ENCODE measurements at places on chromosomes 12 and 14. TPM values are rescaled to one million over a fixed set of nuclear protein-coding genes. Genes with fewer than 3 reads are reported as not detected.

TSHR gene
- not detected for polyA plus RNA-seq

IFT81 gene
- 14.0 TPM for polyA plus RNA-seq

PLCZ1 gene
- not detected for polyA plus RNA-seq

COX8C gene
- polyA plus RNA-seq, result not detected

TMTC1 gene
- 6.1 TPM for polyA plus RNA-seq

TPH2 gene
- polyA plus RNA-seq, result not detected

KRT3 gene
- polyA plus RNA-seq, result not detected

SLC25A47 gene
- polyA plus RNA-seq, result not detected
